Caco-2 (cell line): ENCODE measurements at places on chromosomes 7 and 10. TPM values are rescaled to one million over a fixed set of nuclear protein-coding genes. Genes with fewer than 3 reads are reported as not detected.

NUTM2D gene
- 2.9 and 4.4 TPM in 2 replicates for total RNA-seq

- peak; percentile 22 for DNase-seq
These were observed 86.7 kb downstream of the INPP5A start for GRCh38 chr10:132624061-132624846.

DNA sequence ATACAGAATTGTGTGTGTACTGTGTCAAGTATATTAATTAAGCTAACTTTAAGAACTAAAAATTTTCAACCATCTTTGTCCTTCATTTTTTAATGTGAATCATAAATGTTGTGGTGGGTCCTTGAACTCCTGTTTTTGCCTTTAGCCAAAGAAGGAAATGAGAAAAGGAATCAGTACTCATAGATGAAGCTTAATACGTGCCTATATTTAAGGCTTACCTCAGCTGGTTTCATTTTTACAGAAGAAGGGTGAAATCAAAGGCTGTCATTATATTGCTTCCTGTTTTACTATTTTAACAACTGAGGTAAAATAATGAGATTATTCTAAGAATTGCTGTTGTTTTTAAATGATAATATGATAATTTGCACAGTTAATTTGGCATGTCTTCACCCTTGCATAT lies 6.3 kb upstream of the SNX13 start:
- no peak for DNase-seq

TNPO3 gene
- 56.5 and 59.8 TPM in 2 replicates for total RNA-seq

GJD4 gene
- 0.18 TPM in 1 of 2 replicates, not detected in the other for total RNA-seq

- DNase-seq: no peak
These were observed 411.8 kb downstream of the ARL4A start for GRCh38 chr7:13099154-13099795.

BUB3 gene
- 129 and 141 TPM in 2 replicates for total RNA-seq

GRCh38 chr10:124532106-124532641 lies 70.6 kb downstream of the LHPP start:
- DNase-seq: peak; percentile 83

- DNase-seq: peak; percentile 18
These were observed 11.8 kb upstream of the PRKAR1B start for GRCh38 chr7:738723-739454.

IQCE gene
- 13.4 and 18.7 TPM in 2 replicates for total RNA-seq

DNA sequence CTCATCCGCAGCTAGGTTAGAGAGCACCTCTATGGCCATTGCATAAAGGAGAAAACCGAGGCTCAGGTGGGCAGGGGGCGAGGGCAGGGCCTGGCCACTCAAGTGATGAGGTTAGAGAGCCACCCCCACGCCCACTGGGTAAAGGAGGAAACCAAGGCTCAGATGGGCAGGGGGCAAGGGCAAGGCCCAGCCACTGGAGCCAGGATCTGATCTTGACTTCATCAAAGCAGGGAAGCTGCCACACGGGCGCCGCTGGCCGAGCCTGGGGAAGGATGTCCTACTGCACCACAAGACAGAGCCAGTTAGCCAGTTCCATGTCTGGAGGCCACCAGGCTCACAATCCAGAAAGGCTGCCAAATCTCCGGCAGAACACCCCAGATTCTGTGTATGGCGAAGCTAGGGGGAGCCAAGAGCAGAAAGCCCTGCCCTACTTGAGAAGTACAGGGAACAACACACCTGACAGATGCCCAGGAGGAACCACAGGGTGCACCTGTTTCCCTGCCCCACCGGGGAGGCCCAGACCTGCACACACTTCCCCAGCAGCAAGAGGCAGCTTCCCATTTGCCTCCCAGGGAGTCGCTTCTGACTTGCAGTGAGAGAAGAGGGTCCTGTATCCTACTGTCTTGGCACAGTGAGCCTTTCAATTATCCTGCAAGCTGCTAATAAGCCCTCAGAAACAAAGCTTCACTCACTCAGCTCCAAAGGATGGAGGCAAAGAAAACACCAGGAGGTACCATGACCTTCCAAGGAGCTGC lies 101.9 kb downstream of the TNS3 start:
- no peak for DNase-seq

DNA sequence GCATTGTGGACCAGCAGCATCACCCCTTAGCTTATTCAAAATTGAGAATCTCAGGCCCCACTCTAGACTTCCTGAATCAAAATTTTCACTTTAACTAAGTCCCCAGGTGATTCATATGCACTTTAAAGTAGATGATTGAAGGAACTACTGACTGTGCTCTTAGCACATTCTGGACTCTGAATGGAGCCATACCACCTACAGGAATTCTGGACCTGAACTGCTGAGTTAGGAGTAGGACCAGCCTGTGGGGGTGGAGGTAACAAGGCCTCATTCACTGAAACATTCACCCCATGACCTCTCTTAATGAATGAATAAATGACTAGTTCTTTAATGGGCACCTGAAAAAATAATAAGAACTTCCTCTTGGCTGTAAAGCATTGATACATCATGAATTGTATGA lies 7.3 kb downstream of the PDK4 start:
- no peak for DNase-seq

DNA sequence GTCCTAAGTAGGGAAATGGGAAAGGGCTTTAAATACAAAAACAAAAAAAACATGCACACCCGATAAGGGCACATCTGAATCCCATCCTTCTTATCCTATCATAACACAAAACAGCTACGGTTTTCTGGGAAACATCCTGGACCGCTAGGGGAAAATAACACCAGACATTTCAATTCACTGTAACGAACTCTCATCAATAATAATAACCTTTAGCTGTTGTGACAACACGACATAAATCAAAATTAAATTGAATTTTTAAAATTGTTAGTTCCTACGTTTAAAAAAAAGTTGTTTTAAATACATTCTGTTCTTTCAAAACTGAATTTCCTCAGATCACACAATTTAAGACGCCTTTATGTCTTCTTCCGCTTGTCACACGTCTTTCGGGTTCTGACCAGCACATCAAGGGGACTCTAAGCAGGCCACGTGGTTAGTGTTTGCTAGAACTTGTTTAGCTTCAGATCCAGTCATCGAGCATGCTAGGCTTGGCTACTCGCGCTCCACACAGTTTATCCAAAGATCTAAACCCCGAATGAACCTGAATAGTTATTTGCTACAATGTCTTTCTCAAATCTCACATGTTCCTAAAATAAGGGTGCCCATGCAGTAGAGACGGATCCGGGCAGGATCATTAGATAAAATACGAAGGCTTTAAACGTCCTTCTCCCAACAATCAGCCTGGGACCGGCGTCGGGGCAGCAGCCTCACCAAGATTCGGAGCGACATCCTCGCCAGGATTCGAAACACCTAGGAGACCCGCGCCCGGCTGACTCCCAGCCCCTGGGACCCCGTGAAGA lies 839 bp downstream of the IKZF5 start:
- DNase-seq: peak; percentile 57

- DNase-seq: peak; percentile 16
These were observed 503.8 kb downstream of the GRID1 start for GRCh38 chr10:85862771-85863170.

GRCh38 chr7:30700941-30701340 lies 18.7 kb upstream of the CRHR2 start:
- no peak for DNase-seq

- DNase-seq: no peak
These were observed 43.2 kb downstream of the PTPRZ1 start for GRCh38 chr7:121916211-121916610.

DNA sequence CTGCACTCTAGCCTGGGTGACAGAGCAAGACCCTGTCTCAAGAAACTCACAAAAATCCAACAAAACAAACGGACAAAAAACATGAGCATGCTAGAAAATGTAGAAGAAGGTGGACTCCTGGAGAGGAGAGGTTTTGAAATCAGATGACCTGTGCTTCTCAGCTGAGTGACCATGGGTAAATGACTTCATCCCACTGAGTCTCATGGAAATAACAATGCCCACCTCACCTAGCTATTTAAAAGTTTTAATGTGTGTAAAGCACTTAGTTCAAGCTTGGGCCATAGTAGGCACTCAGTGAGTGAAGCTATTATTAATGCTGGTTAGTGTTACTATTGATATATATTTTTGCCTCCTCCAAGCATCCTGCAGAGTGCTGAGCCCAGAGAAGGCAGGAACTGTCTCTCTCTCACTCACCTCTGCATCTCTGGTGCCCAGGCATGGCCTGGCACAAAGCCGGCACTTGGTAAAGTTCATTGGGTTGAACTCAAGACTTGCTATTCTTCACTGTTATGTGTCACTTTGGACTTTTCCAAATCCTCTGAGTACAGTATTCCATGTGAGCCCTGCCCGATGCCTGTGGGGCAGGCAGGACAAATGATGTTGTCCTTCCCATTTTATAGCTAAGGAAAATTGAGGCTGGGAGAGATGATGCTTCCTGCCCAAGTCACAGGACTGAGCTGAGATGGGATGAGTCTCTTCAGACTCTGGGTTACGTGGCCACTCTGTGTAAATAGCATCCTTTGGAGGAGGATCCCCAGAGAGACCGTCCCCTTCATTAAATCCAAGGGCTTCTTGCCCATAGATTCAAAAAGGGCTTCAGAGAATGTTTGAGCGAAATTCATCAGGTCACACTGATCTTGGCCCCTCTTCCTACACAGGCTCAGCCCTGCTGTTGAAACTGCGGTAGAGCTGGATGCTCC lies 81.4 kb upstream of the EMX2 start:
- DNase-seq: no peak

DNA sequence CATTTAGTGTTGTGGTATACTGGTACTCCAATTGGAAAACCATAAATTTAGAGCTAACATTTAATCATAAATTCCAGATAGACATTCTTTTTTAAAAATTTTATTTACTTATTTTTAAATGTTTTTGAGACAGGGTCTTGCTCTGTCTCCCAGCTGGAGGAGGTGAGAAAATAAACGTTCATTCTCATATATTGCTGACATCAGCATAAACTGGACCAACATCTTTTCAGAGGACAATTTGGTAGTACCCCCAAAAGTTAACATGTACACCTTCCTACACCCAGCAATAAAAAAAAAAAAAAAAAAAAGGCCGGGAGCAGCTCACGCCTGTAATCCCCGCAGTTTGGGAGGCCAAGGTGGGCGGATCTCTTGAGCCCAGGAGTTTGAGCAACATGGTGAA lies 5.2 kb downstream of the TAS2R60 start:
- DNase-seq: no peak

GRCh38 chr7:44750424-44750823 lies 1.8 kb downstream of the ZMIZ2 start:
- DNase-seq: no peak

- no peak for DNase-seq
These were observed at the start of gene ASB10 for GRCh38 chr7:151186640-151187408. Gene ASB10 (minus strand): TSS chr7:151187250. CDS start chr7:151187130, 120 bp downstream.

- no peak for DNase-seq
These were observed 22.0 kb upstream of the FZD1 start for GRCh38 chr7:91242097-91242844.

GRCh38 chr10:131274883-131275282 lies 36.6 kb downstream of the TCERG1L start:
- DNase-seq: no peak

LIPN gene
- not detected in 2 replicates for total RNA-seq

ASZ1 gene
- total RNA-seq: not detected in 2 replicates

DNA sequence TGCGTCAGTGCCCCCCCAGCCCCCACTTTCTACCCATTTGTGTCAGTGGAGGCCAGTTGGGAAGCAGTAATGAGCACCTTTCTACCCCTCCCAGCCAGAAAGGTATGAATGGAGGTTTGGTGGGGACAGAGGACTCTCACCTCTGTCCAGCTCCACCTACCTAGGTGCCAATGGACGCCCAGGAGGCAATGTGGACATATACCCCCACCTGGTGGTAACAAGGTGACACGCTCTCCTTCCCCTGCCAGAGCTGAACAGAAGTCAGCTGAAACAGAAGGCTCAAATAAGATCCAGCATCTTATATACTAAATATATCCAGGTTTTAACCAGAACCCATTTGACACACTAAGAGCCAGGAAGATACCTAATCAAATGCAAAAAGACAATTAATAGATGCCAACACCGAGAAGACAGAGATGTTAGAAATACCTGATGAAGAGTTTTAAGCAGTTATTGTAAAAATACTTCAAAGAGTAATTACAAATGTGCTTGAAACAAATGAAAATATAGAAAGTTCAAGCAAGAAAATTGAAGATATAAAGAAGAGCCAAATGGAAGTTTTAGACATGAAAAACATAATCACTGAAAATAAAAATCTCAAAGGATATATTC lies 18.4 kb upstream of the SORCS3 start:
- peak; percentile 59 for DNase-seq

SLC39A12 gene
- total RNA-seq: not detected in 2 replicates
